Stimulated activated CD4-positive, alpha-beta T cell treated with anti-CD3 and anti-CD28 coated beads, TNF-alpha, amount 100 ng/mL, for 1 hour (primary cell): ENCODE measurements at places on chromosomes 7 and 10.

DNA sequence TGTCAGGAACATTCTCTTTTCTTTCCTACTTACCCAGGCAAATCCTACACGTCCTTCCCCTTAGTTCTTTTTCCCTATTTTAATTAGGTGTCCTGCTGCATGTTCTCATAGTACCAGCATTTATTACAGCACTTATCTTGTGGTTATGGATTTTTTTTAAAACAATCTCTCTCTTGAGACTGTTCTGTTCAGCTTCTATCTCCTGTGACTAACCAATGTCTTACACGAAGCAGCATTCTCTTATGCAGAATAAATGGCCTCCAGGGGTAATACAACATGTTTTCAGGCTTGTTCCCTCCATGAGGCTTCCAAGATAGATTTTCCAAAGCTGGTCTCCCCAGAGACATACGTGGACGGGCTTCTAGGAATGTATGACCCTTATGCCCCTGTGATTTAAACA is 1096.1 kb upstream of the CELF2 start:
- DNase-seq, result no peak

- DNase-seq, result no peak
These were observed 142.9 kb downstream of the PTPRN2 start for GRCh38 chr7:158444501-158445420.

DNA sequence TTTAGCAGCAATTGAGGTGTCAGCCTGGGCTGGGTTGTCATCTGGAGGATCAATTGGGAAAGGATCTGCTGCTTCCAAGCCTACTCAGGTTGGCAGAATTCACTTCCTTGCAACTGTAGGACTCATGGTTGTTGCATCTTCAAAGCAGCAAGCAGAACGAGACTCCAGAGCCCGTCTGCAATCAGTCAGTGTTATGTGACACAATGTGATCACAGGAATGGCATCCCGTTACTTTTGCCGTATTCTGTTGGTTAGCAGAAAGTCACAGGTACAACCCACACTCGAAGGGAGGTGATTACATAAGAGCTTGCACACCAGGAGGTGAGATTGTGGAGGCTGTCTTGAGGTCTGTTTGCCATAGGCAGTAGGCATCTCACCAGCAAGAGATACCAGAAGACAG is 15.4 kb upstream of the LYZL1 start:
- DNase-seq, result no peak

DNA sequence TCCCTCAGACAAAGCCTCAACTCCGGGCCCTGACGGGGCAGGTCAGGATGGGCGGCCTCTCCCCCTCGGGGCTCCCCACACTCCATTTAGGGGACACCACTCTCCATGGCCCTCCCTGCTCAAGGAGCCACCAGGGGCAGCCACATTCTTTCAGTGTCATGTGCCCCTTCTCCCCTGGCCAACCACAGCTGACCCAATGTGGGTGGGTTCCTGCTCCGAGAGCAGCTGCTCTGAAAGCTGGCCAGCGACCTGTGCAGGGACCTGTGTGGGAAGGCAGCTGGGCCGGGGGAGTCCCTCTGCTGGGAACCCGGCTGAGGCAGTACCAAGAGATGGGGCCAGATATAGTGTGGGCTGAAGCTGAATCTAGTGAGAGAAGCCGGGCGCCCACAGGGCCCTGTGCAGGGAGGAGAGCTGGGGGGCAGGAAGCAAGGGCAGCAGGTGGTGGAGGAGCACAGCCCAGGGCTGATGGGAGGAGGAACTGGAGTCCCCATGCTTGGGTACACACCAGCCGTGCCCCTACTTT is 40.6 kb upstream of the NPFFR1 start:
- no peak for DNase-seq

- DNase-seq, result no peak
These were observed 280.2 kb downstream of the GRM8 start for GRCh38 chr7:126972571-126972970.

- DNase-seq, result no peak
These were observed 23.2 kb upstream of the NPFFR1 start for GRCh38 chr10:70306886-70307520.

- DNase-seq, result no peak
These were observed 69.0 kb downstream of the ADD3 start for GRCh38 chr10:110076559-110077318.

GRCh38 chr10:71679425-71679824 is 40.2 kb downstream of the C10orf105 start:
- DNase-seq, result no peak

DNA sequence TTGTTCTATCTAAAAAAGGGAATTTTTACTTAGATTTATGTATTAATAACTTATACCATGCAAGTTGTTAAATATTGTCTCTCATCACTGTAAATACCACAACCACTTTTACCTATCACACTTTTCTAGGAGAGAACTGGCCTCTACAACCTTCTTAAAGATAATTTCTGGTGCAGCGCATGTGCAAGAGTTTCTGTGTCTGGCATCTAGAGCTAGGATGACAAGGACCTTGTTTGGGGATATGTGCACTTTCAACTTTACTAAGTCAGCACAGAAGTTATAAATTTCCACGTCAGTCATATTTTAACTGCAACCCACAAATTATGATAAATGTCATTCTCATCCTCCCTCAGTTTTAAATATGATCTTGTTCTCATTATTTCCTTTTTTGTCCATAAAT is 156.9 kb upstream of the ADCY1 start:
- no peak for DNase-seq

DNA sequence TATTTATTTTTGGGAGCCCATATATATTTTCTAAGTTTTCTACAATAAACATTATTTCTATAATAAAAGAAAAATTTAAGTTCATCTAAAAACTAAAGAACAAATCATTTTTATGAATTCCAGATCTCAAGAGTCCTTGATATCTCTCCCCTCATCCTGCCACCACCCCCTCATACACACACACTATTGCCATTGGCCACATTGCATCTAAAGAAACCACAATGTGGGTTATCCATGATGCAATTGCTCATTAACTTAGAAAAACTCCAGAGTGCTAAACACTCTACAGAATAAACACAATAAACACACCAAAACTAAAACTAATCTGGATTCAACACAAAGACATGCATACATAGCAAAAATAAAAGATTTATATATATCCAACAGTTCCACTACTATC is 37.8 kb downstream of the FAM13C start:
- DNase-seq, result no peak
